ENCODE measurements at places on chromosomes 3 and 15. TPM values are rescaled to one million over a fixed set of nuclear protein-coding genes. Genes with fewer than 3 reads are reported as not detected.

DNA sequence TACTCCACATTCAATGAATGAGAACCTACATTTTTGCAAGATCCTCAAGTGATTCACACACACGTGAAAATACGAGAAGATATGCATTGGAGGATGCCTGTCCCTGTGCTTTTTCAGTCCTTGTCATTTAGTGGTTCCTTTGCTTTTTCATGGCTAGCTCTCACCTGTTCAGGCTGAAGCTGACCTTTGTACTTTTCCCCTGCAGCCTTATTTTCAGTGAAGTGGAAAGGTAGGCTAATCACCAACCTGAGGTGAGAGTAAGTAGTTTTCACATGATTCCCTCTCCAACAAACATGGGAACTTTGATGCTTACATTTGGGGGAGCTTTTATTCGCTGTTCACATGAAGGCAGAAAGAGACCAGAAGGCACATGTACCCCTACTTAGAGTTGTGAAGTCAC is 8.3 kb downstream of the ITPR1 start:
- DNase-seq, result no peak

DNA sequence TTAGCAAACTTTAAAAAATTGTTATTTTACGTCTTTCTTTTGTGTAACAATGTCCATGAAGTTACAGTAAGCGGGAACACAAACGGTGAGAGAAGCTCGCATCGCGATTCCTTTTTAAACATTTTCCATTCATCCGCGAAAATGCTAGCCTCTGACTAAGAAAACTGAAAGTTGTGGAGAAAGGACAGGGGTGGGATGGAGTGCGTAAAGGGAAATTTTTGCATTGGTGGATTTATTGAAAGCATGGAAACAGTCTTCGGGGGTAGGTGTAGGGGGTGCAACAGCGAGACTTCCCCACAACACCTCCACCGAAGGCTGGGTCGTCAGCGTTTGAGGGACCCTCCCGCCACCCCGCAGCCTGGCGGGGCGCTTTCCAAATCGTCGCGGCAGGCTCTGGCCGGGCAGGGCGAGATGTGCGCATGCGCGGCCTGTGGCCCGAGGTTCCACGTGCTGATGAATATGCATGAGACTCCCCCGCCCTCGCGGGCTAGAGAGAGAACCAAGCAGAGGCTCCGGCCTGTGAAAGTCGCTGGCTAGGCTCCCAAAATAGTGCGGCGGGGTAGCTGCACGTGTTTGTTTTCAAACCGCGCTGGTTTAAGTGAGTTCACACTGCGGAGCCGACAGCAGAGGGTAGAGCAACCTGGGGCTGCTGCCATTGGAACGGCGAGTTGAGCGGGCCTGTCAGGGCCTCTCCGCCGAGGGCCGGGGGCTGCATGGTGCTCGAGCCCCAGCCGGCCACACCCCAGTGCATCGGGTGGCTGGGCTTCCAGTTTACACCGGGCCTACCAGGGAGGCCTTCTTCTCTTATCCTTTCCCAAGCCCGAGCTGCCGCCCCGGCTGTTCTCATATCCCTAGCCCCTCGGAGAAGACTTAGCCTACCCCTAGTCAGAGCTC is 9.9 kb downstream of the ZIC1 start:
- DNase-seq, result no peak

DNA sequence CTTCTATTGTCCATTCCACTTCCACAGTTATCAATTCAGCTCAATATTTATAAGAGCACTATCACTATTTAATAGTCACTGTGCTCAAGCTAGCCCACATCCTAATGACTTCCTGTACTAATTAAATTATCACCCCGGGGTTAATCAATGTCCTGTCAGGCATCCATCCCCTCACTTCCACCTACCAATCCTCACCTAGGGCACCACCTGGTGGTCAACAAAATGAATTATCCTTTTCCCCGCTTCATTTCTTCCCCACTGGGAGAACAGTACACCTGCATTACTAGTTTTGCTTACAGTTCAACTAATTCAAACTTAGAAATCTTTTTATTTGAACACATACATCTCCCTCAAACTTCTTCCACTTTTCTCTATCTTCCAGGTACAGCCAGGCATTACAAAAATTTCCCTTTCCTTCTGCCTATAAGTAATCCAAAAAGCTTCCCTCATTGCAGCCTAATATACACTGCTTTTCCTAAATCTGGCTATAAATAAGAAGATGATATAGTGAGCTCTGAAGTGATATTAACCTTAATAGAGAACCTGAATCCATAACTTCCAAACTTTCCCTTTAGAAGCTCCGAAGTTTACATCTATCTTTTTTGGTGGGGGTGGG is 68.5 kb downstream of the TMCC1 start:
- DNase-seq, result peak; percentile 11

DNA sequence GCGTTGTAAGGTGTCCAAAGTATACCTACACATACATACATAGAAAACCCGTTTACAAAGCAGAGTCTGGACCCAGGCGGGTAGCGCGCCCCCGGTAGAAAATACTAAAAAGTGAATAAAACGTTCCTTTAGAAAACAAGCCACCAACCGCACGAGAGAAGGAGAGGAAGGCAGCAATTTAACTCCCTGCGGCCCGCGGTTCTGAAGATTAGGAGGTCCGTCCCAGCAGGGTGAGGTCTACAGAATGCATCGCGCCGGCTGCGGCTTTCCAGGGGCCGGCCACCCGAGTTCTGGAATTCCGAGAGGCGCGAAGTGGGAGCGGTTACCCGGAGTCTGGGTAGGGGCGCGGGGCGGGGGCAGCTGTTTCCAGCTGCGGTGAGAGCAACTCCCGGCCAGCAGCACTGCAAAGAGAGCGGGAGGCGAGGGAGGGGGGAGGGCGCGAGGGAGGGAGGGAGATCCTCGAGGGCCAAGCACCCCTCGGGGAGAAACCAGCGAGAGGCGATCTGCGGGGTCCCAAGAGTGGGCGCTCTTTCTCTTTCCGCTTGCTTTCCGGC is 318.6 kb downstream of the FGF12 start:
- no peak for DNase-seq

GRCh38 chr3:49611291-49611690 is 57.0 kb downstream of the BSN start:
- DNase-seq, result no peak

DNA sequence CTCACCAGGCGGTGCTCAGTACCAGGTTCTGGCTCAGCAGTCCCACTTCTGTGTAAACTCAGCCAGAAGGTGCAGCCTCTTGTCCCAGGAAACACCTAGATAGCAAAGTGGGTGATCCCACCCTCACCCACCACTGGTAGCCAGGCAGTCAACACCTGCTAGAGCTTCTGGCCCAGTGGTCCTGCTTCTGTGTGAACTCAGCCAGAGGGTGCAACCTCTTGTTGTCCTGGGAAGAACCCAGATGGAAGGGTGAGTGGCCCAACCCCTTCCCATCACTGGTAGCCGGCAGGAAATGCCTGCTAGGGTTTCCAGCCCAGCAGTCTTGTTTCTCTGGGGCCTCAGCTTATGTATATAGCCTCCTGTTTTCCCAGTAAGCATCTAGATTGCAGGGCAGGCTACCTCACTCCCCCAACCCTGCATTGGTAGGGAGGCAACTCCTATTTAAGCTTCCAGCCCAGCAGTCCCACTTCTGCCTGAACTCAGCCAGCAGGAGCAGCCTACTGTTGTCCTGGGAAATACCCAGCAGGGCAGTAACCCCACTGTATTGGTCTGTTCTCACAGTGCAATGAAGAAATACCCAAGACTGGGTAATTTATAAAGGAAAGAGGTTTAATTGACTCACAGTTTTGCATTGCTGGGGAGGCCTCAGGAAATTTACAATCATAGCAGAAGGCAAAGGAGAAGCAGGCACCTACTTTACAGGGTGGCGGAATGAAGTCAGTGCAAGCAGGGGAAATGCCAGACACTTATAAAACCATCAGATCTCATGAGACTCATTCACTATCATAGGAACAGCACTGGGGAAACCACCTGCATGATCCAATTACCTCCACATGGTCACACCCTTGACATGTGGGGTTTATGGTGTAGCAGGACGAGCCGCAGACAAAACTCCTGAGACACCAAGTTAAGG is 110.6 kb downstream of the DTWD1 start:
- no peak for DNase-seq

- DNase-seq, result no peak
These were observed at the start of gene ADAMTSL3 for GRCh38 chr15:83653639-83654378. Gene ADAMTSL3, plus strand, starts transcription at chr15:83654123. Its CDS starts 1,639 bp downstream, at chr15:83655762.

DNA sequence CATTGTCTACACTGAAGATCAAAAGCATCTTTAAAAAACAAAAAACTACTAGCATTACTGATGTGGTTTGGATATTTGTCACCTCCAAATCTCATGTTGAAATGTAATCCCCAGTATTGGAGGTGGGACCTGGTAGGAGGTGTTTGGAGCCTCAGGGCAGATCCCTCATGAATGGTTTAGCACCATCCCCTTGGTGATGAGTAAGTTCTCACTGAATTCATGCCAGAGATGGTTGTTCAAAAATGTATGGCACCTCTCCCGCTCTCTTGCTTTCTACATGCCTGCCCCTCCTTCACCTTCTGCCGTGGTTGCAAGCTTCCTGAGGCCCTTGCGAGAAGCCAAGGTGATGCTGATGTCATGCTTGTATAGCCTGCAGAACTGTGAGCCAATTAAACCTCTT is 136.6 kb upstream of the FHIT start:
- no peak for DNase-seq

GRCh38 chr15:65952391-65953053 is 83.2 kb downstream of the RAB11A start:
- no peak for DNase-seq

LINGO1 gene
- total RNA-seq, result not detected
